ENCODE measurements at places on chromosomes 2 and 18. TPM values are rescaled to one million over a fixed set of nuclear protein-coding genes. Genes with fewer than 3 reads are reported as not detected.

The GALR1 gene
- not detected for total RNA-seq

The HAT1 gene
- 46.6 TPM for total RNA-seq

The SERPINB13 gene
- total RNA-seq = not detected

The ALPG gene
- not detected for total RNA-seq

The FMNL2 gene
- 17.3 TPM for total RNA-seq

The GPR17 gene
- total RNA-seq = not detected

Data from fibroblast of villous mesenchyme (primary cell).